ENCODE measurements at places on chromosomes 6 and 20.
A peak's percentile ranks its signal among the peaks of the same experiment; 100 is the strongest.

- peak; percentile 53 for DNase-seq
Observed at GRCh38 chr20:47318586-47319516, 37.6 kb downstream of the ZMYND8 start.

DNA sequence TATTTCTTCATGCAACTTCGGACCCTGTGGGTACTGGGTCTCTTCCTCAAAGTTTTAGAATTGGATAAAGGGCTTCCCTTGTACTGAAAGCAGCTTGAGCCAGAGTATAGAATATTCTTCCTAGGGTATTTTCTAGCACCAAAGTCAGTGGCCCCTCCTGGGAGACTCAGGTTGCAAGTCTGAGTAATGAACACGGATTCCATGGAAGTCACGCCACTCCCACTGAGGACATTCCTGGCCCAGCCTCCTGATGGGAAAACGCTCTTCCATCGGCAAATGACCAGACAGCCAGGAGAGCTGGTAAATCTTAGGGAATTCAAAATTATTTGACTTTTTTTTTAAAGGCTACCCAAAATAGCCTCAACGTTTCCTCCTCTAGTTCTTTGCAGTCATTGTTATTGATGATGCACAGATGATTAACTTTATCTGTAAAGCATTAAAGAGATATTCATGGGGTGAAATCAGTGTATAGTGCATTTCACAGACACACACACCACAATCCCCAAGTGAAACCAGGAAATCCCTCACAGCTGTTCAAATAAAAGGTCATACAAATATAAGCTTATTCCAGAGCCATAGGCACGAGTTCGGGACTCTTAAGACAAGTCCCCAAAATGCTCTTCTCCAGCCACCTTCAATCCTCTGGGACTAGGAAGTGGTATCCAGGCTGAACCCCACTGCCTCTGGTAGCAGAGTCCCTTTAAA lies 248.8 kb downstream of the SOD2 start:
- no peak for DNase-seq

- DNase-seq, result no peak
Observed at GRCh38 chr6:131655387-131655786, 18.3 kb downstream of the ENPP3 start.

GRCh38 chr6:1527073-1527457 lies 82.7 kb upstream of the FOXC1 start:
- DNase-seq, result no peak

GRCh38 chr6:42375007-42375635 lies 76.6 kb downstream of the TRERF1 start:
- DNase-seq, result no peak

DNA sequence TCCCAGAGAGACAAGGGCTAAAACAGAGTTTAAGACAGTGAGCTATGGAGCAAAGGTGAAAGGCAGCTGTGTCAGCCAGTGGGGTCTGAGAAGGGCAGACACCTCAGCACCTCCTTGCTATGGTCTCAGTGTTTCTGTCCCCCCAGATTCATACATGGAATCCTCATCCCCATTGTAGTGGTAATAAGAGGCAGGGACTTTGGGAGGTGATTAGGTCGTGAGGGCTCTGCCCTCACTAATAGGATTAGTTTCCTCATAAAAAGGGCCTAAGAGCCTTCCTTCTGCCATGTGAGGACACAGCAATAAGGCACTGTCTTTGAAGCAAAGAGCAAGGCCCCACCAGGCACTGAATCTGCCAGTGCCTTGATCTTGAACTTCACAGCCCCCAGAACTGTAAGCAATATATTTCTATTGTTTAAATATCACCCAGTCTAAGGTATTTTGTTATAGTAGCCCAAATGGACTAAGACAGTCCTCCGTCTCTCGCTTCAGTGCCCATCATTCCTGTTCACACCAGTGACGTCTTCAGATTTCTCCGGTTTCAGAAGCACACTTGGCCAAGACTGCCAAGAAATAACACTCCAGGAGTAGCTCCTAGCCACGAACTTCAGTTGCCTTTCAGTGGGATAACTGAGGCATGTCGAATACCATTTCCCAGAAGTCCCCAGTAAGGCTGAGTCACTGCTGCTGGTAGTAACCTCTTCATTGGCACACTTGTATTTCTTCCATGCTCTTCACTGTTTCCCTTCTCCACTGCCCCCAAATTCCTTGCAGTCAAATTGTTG lies 32.8 kb downstream of the SLC13A3 start:
- no peak for DNase-seq

DNA sequence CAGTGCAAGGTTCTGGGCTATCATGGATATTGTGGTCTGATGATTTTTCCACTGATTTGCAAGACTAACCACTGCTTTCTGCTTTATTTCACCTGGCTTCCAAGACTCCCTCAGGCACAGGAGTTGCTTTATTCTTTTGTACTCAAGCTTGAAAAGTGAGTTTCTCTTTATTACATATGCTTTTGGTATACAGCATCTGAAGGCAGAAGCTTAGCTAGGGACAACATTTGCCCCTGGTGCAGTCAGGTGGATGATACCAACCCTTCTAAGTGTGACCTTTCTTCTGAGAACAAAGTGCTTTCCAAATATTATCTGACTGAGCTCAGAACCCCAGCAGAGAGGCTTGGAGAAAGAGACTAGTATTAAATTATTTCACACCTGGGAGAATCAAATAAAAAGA lies 94.0 kb upstream of the PHACTR1 start:
- no peak for DNase-seq

GRCh38 chr6:38495518-38495917 lies 144.2 kb downstream of the BTBD9 start:
- DNase-seq, result no peak

DNA sequence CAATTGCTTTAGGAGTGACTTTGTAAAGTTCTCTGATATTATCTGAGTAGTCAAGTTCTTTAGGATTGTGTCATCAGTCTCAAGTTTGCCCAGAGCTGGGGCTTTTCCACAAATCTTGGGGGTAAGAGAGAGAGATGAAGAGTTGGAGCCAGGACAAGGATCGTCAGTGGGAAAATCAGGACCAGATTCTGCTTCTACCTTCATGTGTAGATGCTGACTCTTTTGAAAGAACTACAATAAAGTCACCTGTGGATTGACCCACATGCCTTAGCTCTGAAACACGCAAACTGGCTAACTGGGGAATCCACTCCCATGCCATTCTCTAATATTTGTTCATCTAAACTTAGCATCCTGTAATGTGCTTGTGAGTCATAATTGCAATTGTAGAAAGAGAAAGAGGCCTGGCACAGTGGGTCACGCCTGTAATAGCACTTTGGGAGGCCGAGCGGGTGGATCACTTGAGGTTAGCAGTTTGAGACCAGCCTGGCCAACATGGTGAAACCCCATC lies 15.6 kb upstream of the BICRAL start:
- no peak for DNase-seq

- DNase-seq, result no peak
Observed at GRCh38 chr20:62765432-62766070, 30.7 kb upstream of the MRGBP start.

DNA sequence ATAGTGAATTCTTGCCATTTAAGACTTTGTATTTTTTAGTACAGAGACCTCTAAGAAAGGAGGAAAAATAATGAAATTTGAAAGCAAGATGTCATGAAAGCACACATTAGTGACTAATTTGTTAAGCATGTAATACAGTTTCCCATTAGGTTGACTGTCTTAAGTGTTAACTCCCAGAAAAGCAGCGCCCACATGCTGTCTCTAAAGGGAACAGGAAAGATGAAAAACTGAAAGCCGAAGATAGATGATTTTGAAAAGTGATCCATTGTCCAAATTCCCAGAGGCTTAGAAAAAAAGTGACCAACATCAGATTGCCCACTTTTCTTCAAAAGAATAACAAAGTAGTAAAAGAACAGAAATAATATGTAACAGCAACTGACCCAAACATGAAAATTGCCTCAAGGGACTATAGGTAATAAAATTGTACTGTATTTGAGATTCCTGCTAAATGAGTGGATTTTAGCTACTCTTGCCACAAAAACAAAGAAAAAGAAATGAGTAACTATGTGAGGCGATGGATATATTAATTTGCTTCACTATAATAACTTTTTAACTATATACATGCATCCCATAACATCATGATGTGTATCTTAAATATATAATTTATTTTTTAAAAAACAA lies 83.2 kb upstream of the OGFRL1 start:
- DNase-seq, result no peak

GRCh38 chr20:34579191-34579978 lies 20.9 kb downstream of the MAP1LC3A start:
- peak; percentile 34 for DNase-seq

DNA sequence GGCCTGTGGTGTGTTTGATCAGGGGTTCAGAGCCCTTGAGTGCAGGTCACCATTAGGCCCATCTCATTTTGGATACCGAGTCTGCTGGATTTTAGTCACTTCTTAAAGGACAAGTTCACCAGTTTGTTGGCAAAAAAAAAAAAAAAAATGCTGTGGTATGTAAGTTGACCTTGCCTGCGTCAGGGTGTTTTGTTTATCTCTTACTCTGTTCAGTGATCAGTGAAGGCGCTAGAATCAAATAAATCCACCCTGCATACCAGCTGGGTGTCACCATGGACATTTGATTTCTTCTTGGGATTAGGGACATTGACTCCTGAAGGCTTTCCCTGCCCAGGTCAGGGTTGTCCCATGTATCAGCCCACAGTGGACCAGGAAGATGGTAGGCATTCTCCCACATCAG lies 6.7 kb downstream of the SMOC2 start:
- no peak for DNase-seq

GRCh38 chr6:118710616-118711015 lies 59.2 kb upstream of the CEP85L start:
- no peak for DNase-seq

- DNase-seq, result no peak
Observed at GRCh38 chr20:61808447-61808846, 257.2 kb downstream of the TAF4 start.

DNA sequence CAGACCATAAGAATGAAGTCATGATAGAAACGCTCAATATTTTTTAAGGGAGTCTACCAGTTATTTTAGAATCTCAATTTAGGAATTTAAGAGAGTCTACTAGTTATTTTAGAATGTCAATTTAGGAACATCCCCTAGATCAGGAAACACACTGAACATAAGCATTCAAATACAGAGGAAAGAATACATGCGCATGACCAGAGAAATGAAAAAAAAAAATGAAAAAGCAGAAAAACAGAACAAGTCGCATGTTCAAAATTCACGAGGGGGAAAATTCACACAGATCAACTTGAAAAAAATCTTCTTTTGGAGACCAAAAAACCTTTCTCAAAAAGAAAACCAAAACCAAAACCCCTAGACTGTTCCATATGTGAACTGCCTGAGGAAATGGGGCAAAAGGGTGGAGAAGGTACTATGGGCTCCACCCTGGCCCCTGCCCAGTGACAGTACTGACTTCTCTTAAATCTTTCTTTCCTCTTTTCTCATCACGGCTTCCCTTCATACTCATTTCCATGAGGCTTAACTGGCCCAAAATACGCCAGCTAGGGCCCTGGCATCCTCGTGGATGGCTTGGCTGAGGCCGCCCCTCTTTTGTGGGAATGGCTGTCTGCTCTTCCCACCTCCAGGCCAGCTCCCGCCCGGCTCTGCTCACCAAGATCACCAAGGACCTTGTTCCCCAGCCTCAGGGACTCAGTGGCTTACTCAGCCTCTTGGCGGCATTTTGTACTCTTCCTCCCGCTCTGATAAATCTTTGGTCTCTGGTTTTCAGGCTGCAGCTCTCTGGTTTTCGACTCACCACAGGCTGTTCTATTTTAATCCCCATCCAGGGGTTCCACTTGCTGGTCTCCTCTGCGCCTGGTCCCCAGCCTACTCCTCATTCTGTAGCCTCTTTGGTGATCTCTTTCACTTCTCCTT lies 11.2 kb downstream of the ZBTB2 start:
- no peak for DNase-seq

DNA sequence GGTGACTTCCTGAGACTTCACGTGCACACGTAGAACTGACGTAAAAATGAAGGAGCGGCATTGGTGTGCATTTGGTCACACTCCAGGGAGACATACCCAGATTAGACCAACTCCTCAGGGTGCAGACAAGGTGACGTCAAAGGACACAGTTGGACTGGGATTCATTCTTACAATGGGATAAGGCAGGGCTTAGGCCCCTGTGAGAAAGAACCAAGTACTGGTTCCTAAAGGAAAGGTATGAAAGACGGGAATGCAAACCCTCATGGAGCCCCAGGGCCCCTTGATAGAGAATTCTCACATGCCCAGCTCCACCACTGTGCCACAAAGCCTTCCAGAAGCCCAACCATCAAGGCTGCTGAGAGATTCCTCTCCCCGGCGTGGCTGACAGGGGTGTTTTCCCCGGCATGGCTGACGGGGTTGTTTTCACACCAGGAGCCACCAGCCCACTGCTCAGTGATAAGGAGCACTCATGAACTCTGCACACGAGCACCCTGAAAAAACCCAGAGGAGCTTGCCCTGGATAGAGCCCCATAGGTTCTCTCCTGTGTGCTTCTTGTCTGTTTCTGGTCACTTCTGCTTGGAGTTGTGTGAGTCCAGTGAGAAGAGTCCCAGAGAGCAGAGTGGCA lies 90.1 kb downstream of the CAP2 start:
- no peak for DNase-seq
